ENCODE measurements at places on chromosomes 12 and 14.

DNA sequence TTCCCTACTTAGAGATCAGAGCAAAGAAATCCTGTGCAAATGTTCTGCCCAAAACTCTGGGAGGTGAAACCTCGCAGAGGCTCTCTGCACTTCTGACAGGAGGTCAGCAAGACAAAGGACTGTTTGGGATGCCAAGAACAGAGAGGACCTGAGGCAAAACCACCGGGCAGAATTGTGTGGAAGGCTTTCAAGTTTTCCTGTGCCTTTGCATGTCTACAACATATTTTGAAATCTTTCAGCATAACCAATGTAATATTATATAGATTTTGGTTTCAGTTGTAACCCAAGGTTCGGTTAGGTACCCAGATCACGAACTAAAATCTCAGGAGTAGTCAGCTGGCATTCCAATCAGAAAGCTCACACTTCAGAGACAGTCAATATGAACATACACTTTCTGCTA lies 99.4 kb upstream of the PLEKHA5 start:
- no peak for DNase-seq

DNA sequence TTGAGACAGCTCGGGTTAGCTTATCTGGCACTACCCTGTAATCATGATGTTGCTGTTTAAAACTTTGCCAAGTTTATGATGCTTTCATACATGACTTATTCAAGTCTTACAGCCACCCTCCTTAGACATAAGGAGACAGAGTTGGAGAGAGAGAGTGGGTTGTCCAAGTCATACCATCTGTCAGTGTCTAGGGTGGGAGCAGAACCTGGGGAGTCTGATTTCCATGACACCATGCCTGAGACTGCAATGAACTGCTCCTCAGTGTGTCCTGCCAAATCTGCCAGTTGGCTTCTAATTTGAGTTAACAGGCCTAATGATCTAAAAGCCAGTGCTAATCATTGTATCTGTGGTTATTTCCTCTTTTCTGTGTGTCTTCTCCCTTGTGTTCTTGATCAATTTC lies 43.7 kb upstream of the PHC1 start:
- DNase-seq, result no peak

DNA sequence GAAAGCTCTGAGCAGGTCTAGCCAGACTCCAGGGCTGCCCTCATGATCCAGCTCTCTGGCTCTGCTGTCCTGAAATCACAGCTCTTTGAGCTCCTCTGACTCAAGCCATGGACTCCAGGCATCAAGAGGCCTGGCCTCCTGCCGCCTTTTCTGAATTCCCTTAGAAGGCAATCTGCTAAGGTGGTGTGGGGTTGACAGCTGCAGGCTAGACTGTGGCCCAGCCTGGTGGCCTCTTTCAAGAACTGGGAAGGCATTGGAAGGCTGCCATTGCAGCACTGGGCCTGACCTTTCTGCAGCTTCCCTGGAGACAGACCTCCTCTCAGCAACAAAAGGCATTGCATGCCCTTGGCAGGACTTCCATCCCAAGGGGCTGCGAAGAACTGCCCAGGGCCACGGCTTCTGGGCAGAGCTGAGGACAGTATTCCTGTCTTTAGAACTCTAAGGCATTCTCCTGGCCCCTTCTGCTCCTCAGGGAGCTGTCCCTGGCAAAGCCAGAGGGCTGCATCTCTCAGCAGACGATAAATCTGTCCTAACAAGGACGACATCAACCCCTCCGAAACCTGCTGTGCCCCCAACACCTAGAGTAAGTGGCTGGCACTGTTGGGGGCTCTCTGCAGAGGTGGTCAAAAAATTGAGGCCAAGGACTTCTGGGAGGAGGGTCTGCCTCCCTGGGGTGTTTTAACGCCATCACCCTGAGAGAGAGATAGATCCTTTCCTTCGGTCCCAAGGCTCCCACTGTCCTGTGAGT lies 115.6 kb downstream of the RBM19 start:
- no peak for DNase-seq

DNA sequence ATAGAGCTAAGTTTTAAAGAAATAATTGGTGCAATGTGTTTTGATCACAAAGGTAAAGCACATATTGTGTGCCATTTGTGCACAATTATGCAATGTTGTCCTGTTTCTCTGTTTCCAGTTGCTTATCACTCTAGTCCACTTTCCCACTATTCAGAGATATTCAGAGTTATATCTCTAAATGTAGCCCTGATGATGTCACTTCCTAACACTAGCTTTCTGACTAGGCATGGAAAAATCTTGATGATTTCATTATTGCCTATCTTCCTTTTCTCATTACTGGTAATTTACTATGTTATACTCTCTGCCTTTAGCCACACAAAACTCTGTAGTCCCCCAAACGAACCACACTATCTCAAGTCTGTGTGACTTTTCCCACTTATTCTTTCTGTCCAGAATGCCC lies 221.2 kb downstream of the TRHDE start:
- no peak for DNase-seq

- no peak for DNase-seq
Observed at GRCh38 chr14:33349871-33350270, 411.2 kb downstream of the NPAS3 start.

DNA sequence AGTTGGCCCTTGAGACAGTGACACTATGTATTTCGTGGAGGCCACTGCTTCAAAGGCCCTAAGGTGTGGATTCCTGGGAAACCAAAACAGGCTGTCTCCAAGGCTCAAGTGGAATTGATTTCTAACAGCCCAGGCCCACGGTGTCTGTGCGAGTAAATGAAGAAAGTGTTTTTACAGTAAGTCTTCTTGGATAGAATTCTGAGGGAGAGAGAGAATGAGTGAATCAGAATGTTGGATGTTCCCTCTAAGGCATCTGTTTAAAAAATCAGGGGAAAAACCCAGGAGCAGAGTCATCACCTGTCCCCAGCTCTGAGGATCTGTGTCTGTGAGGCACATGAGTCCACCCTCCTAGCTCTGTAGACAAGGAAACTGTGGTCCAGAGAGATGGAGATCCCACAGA lies 22.3 kb upstream of the BDKRB1 start:
- DNase-seq, result no peak

DNA sequence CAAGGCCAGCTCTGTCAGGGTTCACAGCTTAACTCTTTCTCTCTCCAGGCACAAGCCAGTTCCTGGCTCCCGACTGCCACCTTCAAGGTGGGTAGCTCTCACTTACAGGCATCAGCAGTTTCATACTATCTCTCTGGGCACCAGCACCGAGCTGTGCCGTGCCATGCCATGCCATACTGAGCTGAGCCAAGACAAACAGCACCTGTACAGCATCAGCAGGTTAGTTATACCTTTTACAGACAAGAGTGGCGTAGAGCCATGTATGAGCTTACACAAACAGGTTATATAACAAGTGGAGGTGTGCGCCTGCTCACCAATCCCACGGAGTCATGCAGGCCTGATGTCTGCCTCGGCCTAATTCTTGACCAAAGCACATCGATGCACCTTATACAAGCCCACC lies 1098.7 kb downstream of the AACS start:
- DNase-seq, result no peak

DNA sequence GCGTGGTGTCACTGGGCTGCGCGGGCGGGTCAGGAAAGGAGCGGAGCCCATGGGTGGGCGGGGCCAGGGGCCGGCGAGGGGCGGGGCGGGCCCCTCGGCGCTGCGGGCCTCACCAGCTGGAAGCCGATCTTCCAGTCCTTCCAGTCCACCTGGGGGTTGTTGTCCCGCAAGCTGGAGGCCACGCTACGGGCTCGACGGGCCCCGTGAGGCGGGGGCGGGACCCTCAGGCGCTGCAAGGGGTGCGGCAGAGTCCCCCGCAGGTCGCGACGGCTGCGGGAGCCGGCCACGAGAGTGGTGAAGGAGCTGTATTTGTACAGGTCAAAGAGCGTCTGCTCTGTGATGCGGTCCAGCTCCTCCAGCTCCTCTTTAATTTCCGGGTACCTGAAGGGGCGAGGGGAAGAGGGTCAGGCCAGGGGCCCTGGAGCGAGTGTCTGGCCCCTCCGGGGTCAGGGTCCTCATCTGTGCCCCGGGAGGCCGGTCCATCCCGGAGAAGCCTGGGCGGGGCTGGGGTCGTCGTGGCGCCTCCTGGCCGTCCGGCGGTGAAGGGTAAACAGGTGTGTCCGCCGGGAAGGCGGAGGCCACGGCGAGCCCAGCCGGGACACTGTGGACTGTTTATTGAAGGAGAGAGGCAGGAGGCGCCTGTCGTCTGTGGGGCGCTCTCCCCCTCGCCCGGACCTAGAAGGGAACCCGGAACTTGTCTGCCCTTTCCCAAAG lies 11.9 kb downstream of the SCNN1A start:
- DNase-seq, result peak; percentile 45

DNA sequence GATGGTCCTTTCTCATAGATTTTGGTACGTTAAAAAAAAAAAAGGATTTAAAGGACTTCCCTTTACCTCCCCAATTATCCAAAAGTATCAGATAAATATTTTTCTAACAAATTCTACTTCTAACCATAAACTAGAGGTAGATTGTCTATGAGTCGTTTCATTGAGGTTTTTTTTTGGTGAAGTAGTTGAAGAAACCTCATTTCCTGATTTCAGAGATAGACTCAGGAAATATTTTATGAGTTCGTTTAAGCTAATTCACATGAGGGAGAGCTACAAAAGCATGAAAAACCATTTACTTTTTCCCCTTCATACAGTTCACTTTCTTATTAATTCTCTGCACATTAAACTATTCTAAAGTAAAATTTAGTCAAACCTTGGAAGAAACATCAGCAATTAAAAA lies 112.5 kb downstream of the RALGAPA1 start:
- DNase-seq, result no peak

GRCh38 chr14:74531467-74531866 lies 37.9 kb downstream of the ISCA2 start:
- DNase-seq, result no peak

- no peak for DNase-seq
Observed at GRCh38 chr12:119229837-119230236, 51.1 kb downstream of the HSPB8 start.

GRCh38 chr12:2485681-2486080 lies 309.1 kb upstream of the FKBP4 start:
- DNase-seq, result no peak

DNA sequence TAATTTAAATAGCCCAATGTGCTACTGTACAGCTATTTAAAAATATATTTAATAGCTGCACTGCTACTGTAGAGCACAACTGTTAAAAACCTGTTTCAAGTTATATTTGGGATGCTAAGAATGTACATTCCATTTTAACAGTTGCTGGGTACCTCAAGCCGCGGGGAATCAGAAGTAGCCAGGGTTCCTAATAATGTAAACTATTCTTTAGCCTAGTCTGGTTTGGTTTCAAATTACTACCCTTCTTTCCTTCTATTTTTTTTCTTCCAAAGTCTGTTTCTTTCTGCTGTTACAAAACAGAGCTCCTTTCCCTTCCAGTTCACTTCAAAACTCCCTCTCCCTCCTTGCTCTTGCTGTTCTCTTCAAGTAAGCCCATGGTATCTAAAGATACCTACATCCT lies 21.3 kb downstream of the SCAF11 start:
- DNase-seq, result no peak

- no peak for DNase-seq
Observed at GRCh38 chr12:54189198-54189539, 384 bp upstream of the SMUG1 start.

DNA sequence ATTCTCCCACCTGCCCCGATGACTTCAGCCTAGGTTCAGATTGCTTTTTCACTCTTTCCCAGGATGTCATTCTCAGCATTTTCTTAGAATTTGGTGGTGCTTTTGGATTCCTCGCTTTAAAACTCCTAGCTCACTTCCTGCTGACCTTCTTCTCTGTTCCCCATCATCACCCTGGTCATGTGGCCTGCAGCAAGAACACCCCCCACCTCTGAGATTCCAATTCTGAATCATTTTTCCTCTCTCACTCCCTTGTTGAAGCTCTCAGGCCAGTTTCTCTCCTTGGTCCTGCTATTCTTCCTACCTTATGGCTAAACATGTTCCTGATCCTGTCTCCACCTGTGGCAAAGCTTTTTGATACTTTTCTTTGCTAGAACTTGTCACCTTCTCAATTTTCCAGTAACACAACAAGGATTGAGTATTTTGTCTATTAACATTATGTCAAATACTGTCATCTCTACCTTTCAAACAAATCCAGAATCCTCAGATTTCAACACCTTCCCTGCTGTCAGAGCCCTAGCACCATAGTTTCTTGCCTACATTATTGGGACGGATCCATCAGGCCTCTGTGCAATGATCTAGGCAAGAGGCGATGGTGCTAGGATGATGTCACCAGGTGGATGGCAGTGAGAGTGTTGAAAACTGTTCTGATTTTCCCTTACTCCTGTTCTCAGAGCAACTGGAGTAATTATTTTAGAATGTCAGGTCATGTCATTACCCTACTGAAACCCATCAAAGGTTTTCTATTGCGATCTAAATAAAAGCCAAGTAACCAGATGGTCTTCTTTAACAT lies 233.7 kb downstream of the MON2 start:
- DNase-seq, result no peak
